ENCODE measurements at places on chromosomes 11 and 22. TPM values are rescaled to one million over a fixed set of nuclear protein-coding genes. Genes with fewer than 3 reads are reported as not detected.

TTLL12 gene
- 29.6 TPM for total RNA-seq

GRCh38 chr11:17014833-17015626 lies 816 bp upstream of the PLEKHA7 start:
- peak overlapping the region; percentile 4 for H3K4me3 ChIP-seq
- DNase-seq, result peak; percentile 19
- peaks cover 7% of the 10 kb centered on the region for H3K27me3 ChIP-seq
- H3K27ac ChIP-seq, result no peak overlapping the region

GRCh38 chr22:47002692-47003091 lies 240.2 kb downstream of the TBC1D22A start:
- no peak overlapping the region for H3K4me3 ChIP-seq
- no peaks in the 10 kb centered on the region for H3K27me3 ChIP-seq
- H3K4me1 ChIP-seq, result no peaks in the 10 kb centered on the region
- peaks cover 5% of the 10 kb centered on the region for H3K36me3 ChIP-seq
- no peak for DNase-seq

DNA sequence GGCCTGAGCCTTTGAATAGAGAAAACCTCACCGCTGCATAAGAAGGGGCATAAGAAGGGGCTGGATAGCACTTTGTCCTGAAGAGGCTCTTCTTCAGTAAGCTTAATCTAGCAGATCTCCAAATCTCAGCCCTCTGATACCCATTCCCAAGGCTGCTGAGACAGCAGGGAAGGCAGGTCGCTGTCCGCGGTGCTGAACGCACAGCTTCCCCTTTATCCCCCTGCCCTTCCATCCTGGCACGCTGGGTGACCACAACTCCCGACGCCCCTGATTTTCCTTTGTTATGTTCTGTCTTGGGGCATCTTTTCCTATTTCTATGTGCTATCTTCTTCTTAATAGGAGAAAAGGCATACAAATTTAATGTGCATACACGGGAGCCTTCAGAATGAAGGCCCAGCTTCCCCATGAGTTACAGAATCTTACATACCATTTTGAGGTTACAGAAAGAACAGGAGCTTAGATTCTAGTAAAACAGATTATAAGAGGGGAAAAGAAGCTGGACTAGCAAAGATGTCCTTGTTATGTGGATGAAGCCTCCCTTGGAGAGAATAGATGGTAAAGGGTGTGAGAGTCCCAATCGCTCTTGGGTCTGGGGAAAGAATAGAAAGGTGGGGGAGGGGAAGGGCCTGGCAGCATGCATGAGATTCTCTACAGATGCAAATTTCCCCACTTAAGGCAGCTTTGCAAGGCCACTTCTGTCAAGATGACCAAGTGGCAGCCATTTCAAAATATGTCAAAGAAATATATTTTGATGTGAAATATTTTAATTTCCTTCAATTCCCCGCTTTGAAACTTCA lies 5.7 kb upstream of the SULT4A1 start:
- DNase-seq, result no peak
- no peaks in the 10 kb centered on the region for H3K36me3 ChIP-seq

GRCh38 chr11:115745066-115745465 lies 240.9 kb upstream of the CADM1 start:
- H3K36me3 ChIP-seq, result no peaks in the 10 kb centered on the region
- no peak for DNase-seq
- H3K27ac ChIP-seq, result no peak overlapping the region

DNA sequence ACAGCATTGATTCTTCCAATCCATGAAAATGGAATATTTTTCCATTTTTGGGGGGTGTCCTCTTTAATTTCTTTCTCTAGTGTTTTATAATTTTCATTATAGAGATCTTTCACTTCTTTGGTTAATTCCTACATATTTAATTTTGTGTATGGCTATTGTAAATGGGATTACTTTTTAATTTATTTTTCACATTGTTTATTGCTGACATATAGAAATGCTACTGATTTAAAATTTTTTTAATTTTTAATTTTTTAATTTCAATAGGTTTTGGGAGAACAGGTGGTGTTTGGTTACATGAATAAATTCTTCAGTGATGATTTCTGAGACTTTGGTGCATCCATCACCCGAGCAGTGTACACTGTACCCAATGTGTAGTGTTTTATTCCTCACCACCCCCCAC lies 26.6 kb upstream of the OOSP4B start:
- H3K4me1 ChIP-seq, result no peaks in the 10 kb centered on the region
- no peak for DNase-seq
- no peak overlapping the region for H3K4me3 ChIP-seq
- no peak overlapping the region for H3K27ac ChIP-seq
- H3K27me3 ChIP-seq, result no peaks in the 10 kb centered on the region
- H3K36me3 ChIP-seq, result no peaks in the 10 kb centered on the region

GRCh38 chr11:95764267-95764898 lies 25.2 kb downstream of the FAM76B start:
- H3K27me3 ChIP-seq, result no peaks in the 10 kb centered on the region
- H3K4me1 ChIP-seq, result no peaks in the 10 kb centered on the region
- DNase-seq, result peak; percentile 66
- H3K4me3 ChIP-seq, result no peak overlapping the region
- no peak overlapping the region for H3K27ac ChIP-seq
- H3K36me3 ChIP-seq, result peaks cover 5% of the 10 kb centered on the region

GRCh38 chr11:134528453-134528852 lies 116.4 kb upstream of the B3GAT1 start:
- no peaks in the 10 kb centered on the region for H3K36me3 ChIP-seq

DNA sequence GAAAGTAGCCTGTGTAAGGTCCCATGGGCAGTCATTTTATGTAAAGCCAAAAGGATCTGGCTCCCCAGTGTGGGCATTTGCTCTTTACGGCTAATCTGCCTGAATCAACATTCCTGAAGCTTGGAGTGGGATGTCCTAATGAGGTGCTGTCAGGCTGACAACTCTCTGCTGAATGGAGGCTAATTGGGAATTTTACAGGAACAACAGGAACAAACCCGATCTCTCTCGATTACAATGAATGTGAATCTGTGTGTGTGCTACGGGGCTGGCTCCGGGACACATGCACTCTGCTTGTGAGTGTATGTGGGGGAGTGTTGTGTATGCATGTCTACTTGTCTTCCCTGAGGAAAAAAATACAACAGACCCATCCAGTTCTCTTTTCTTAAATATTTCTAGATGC lies 415.2 kb downstream of the TENM4 start:
- no peaks in the 10 kb centered on the region for H3K4me1 ChIP-seq
- no peaks in the 10 kb centered on the region for H3K36me3 ChIP-seq
- no peak overlapping the region for H3K4me3 ChIP-seq
- DNase-seq, result no peak
- H3K27me3 ChIP-seq, result no peaks in the 10 kb centered on the region

CTSC gene
- total RNA-seq, result 60.0 TPM
